Coronary artery (tissue), 2 donors: ENCODE measurements at places on chromosomes 1 and 21.

GRCh38 chr1:57550092-57550491, 126.2 kb upstream of the DAB1 start:
- no peak for DNase-seq

- DNase-seq = no peak
Observed at GRCh38 chr1:110050602-110051261, 16.3 kb downstream of the STRIP1 start.

DNA sequence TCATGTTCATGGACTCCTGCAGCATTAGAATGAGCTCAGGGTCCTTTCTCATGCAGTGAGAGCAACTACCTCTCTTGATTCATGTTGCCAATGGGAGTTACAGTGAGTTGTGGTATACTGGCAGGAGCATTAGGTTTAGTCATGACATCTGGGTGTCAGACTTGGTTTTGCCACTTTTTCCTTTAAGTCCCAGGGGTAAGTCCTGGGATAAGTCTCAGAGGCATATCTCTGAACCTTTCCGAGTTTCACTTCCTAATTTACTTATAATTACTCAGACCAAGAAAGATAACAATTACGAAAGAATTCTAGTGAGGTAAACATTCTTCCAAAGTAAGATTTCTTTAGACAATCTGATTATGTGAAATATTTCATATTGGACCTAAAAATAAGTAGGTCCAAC, 606.0 kb downstream of the SMYD3 start:
- DNase-seq = no peak

- DNase-seq = no peak
Observed at GRCh38 chr1:197151185-197151584, 4.7 kb upstream of the ASPM start.

- DNase-seq = no peak
Observed at GRCh38 chr1:34587761-34588160, 167.1 kb upstream of the GJB5 start.

DNA sequence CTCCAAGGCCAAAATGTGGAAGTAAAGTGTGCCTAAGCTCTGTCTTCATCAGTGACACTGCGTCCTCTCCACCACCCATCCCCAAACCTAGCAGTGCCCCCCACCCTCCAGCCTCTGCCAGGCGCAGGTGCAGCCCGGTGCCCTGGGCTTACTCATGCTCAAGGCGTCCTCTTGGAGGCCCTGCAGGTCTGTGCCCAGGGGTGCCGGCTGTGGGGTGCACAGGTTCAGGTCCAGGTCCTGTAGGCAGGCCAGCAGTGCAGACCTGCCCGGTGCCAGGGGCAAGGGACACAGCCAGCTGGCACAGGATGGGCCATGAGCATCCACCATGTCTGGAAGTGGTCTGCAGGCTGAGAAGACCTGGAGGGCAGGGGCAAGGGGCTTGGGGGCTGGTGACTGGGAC, 5.1 kb downstream of the ZNF683 start:
- no peak for DNase-seq

DNA sequence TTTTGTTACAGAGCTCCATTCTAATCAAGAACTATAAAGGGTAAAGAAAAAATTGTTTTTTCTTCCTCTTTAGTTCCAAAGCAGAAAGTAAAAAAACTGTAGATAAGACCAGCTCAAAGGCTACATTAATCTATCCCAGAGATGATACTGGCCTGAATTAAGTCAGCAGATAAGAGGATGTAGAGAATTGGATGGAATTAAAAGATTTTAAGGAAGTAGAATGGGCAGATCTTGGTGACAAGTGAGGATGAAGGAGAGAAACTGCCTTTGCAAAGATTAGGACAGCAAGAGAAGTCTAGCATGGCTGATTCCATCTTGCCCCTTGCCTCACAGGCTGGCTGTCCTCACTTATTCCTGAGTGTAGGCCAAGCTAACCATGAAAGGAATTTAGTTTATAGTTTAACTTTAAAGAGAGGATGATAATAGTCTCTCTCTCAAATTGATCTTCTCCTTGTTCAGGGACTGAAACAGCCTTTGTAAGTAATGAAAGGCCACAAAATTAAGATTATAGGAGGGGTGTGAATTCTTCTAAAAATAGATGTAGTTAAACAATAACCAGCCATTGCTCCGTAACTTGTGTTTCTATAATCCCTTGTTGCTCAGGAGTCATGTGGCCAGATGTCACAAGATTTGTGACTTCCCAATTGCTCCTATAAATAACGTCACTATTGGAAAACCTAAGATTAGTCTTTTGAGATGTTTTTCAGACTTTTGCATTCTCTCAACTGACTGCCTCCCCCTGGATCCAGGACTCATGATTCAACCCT, 265.0 kb upstream of the USP24 start:
- DNase-seq = no peak
